ENCODE measurements at places on chromosomes 11 and 22.
A peak's percentile ranks its signal among the peaks of the same experiment; 100 is the strongest.

DNA sequence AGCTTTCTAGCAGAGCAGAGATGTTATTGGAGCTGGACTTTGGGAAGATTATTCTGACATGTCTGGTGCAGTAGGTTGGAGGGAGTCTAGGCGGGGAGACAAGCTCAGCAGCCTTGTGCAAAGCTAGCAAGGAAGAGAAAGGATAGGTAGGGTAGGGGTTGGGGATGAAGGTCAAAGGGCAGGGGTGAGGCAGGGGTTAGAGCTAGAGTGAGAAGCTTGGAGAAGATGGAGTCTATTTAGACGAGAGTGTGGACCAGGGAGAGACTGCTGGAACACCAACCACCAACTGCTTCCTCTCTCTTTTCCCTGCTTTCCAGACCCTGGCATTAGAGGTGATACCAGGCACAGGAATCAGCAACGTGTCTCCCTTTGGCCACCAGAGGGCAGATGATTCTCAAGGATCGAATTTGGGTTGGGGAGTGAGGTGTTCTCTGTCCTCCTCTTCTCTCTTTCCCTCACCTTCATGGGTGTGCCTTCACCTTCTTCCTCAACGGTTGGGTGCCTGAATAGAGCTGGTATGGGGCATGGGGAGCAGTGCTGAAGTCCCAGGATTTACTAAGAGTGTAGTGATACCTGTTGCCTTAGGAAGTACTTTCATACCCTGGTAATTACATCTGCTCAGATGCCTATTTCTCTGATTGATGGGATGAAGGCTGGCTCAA is 1.8 kb upstream of the MARK2 start:
- DNase-seq, result peak; percentile 79

- DNase-seq, result no peak
Measured at GRCh38 chr11:78386215-78386941, 31.2 kb downstream of the GAB2 start.

GRCh38 chr11:111469200-111469599 is 43.0 kb downstream of the BTG4 start:
- DNase-seq, result no peak

GRCh38 chr11:16791191-16791961 is 52.9 kb downstream of the C11orf58 start:
- no peak for DNase-seq

DNA sequence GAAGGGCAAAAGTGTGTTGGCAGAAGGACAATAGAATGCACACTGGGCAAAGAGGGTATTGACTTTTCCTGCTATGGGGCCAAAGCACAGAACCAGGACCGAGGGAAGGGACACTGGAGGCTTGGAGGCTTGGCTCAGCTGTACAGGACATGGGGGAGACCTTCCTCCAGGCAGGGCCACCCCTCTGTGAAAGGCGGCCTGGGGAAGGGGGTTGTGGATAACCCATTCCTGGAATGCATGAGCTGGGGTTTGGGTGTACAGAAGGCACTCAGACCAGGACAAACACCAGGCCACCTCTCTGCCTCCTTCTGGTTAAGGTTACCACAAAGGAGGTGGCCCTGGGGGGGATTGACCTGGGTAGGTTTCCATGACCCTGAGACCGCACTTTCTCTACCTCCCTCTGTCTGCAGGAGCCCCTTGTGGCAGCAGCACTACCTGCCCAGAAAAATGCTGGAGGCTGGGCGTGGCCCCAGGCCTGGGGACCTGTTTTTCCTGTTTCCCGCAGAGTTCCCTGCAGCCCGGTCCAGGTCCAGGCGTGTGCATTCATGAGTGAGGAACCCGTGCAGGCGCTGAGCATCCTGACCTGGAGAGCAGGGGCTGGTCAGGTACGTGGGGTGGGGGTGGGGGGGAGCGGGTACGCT is 9.6 kb downstream of the P2RY2 start:
- no peak for DNase-seq

DNA sequence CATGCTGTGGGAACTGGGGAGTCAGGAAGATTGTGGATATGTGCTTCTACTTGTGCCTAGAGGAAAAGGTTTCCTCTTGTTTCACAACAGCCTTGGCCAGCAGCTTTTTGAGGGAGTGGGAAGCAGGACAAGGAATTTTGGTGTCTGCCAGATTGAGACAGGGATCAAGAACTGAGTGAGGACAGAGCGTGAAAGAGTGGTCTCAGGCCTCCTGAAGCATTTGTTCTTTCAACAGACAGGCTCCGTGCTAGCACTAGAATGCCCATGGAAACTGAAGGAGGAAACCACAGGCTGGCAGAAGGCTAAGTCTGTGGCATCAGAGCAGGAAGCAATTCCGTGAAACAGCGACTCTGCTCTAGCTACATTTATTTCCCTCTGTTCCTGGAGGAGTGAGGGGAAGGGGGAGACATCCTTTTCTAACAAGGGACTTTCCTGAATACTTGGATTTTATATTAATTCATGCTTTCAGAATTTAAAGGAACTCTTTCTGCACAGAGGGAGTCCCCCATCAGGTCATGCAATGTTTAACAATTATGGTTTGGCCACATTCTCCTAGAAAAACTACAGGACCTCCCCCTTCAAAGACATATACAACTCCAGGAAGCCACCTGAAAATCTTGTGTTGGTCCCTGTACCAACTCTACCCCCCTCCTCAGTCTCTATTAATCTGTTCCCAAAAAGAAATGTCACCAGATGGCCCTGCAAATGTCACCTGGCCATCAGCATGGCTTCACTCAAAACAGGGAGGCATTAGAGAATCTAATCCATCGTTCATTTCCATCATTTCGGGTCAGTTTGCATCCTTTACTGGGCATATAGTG is 96.1 kb downstream of the SYT9 start:
- DNase-seq, result no peak

DNA sequence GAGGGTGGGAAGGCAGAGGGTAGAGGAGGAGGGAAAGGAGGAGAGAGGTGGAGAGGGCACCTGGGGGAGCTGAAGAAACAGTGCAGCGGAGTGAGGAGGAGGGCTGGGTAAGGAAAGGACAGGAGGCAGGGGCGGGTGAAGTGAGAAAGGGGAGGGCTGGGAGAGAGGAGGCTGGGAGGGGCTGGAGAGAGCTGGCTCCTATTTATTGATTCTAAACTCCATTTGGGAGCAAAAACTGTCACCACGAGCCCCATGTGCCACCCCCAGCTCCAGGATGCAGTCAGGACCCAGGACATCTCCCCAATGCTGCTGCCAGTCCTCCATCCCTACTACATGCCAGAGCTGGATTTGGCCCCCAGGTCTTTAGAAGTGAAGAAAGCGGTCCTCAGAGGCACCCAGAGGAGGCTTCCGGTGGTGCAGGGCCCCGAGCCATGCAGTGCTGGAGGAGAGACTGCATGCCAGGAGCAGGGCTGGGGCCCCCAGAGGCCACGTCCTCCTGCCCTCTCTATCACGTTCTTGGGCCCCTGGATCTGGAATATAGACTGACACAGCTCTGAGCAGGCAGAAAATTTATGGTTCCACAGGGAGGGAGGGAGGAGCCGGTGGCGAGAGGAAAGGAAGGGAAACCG is 53.7 kb downstream of the SLC22A12 start:
- DNase-seq, result no peak

DNA sequence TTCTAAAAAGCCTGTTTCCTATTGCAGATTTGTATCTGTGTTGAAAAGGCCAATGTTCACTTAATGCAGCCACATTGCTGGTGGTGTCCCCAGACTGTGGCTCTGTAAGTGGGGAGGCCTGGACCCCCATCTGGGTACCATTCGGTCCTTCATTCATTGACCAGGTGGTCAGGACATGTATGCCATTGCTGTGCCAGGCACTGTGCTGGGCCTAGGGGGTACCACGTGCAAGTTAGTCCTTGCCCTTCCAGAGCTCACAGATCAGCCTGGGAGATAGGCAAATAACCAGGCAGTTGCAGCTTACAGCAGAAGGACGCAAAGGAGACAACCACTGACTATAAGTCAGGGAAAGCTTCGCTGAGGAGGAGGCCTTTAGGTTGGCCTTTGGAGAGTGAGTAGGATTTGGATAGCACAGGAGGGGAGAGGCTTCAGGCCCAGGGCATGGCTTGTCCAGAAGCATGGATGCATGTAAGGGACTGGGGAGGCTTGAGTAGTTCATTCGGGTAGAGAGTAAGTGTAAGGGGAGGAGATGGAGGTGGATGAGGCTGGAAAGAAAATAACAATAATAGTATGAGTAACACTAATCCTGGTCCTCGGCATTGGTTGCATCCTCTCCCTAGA is 5.0 kb downstream of the PRDM11 start:
- no peak for DNase-seq

DNA sequence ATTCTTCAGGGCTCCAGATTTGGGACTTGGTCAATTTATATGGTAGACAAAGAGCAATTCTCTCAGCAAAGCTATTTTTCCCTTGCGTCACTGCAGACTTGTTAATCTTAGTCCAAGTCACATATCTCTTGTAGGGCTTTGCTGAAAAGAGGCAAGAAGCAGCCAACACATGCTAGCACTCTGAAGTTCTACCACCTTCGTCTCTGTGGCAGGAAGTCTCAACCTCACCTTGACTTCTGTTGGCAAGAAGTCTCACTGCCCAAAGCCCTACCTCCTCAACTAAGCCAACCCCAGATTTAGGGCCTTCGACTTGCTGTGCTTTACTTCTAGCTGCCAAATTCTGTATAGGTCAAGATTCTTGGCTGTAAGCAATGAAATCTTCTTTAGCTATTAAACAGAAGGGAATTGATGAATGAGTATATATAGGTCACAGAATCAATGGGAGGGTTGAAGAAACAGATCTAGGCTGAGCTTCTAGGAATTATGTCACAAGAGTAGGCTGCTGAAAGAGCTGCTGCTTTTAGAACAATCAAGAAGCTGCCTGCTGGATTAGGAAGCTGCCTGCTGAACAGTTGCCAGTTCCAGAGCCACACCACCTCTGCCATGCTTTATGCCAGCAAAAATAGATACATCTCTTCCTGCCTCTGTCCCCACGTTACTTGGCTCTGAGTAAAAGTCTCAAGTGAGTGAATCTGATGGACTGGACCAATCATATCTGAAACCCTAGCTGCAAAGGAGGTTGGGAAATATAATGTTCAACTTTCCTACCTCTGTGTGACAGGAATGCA is 17.6 kb upstream of the NCR3LG1 start:
- DNase-seq, result no peak

DNA sequence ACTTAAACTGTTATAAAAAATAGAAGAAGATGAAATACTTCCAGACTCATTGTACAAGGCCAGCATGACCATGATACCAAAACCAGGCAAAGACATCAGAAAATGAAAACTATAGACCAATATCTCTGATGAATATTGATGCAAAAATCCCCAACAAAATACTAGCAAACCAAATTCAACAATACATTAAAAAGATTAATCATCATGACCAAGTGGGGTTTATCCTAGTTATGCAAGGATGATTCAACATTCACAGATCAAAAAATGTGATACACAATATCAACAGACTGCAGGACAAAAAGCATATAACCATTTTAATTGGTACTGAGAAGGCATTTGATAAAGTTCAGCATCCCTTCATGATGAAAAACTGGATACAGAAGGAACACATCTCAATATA is 824.5 kb upstream of the RAG2 start:
- no peak for DNase-seq

DNA sequence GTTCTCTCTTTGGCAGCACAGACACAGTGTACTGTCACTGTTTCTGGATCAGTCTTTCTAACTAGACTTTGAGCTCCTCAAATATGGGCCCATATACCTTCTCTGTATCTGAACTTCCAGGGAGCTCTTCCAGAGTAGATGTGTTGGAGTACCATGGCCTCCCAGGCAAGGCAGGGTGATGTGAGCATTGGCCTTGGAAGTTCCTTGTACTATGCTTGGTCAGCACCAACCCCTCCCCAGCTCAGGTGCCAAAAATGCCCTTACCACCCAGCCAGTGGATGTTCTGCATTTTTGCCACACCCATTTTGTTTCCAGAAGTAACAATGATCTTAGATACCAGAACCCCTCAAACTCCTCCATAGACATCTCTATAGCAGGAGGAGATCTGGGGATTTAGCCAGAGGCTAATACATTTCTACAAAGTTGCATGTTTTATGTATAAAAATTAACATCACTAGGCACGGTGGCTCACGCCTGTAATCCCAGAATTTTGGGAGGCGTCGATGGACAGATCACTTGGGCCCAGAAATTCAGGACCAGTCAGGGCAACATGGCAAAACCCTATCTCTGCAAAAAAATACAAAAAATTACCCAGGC is 132.7 kb downstream of the CCDC81 start:
- DNase-seq, result no peak

DNA sequence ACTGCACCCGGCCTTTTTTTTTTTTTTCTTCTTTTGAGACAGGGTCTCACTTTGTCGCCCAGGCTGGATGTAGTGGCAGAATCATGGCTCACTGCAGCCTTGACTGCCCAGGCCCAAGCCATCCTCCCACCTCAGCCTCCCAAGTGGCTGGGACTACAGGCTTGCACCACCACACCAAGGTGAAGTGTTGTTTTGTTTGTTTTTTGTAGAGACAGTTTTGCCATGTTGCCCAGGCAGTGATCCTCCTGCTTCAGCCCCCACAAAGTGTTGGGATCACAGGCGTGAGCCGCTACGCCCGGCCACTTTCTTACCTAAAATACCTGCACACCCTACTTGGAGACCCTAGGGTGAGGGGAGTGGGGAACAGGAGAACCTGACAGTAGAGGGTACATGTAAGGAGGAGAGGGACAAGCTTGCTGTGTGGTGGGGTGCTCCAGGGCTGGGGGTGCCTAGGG is 4.5 kb upstream of the AIFM3 start:
- no peak for DNase-seq

- no peak for DNase-seq
Measured at GRCh38 chr11:126707498-126707897, 293.1 kb downstream of the KIRREL3 start.

DNA sequence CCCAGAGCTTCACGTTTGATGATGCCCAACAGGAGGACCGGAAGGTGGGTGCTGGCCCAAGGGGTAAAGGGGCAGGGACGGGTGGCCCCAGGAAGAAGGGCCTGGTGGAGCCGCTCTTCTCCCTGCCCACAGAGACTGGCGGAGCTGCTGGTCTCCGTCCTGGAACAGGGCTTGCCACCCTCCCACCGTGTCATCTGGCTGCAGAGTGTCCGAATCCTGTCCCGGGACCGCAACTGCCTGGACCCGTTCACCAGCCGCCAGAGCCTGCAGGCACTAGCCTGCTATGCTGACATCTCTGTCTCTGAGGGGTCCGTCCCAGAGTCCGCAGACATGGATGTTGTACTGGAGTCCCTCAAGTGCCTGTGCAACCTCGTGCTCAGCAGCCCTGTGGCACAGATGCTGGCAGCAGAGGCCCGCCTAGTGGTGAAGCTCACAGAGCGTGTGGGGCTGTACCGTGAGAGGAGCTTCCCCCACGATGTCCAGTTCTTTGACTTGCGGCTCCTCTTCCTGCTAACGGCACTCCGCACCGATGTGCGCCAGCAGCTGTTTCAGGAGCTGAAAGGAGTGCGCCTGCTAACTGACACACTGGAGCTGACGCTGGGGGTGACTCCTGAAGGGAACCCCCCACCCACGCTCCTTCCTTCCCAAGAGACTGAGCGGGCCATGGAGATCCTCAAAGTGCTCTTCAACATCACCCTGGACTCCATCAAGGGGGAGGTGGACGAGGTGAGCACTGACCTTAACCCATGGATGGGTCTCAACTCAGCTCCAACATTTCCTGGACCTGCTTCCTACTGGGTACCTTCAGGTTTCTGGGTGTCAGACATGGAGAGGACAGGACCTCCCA is 2.0 kb downstream of the RIC8A start:
- no peak for DNase-seq

GRCh38 chr22:26656891-26657851 is at the start of gene MIAT:
MIAT (plus strand) TSS chr22:26657588.
- DNase-seq, result peak; percentile 63

All from activated CD4-positive, alpha-beta T cell treated with anti-CD3 and anti-CD28 coated beads for 4 hours (primary cell).